NCI-H187 (cell line): ENCODE measurements at places on chromosomes 3 and 15.

GRCh38 chr15:32651229-32651837 is 9.8 kb downstream of the SCG5 start:
- DNase-seq = peak; percentile 6

DNA sequence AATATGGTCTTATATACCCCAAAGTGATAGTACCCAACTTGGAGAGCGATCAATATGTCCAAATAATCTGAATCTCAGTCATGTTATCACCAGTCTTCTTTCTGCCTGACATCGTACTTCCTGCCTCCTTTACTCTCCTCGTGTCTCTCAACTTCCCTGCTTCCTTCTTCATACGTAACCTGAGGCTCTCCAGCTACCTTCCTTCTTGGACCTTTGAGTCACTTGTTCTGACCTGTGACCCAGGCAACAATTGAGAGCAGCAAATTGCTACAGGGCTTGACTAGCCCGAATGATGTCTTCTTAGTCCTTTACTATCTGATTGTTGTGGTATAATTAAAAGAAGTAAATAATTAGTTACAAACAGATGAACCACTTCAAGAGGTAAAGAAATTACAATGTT is 145.9 kb upstream of the MBNL1 start:
- no peak for DNase-seq

DNA sequence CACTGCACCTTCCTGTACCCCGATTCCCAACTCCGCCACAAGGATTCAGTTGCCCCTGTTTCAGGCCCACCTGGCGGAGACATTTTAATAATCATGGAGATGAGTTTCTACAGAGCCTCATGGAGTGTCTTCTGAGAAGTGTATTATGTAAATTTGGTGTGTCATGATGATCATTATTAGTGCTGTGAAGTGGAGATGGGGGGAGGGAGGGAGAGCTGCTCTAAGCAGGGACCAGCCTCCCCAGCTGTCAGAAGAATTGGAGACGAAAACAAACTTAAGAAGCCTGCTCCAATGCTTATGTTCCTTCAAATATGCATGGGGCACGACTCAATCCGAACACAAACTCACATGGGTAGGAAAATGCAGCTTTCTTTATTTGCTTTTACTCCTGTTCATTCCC is 127.8 kb downstream of the EPHB1 start:
- no peak for DNase-seq

GRCh38 chr3:189712906-189713483 is 81.8 kb downstream of the TP63 start:
- DNase-seq = peak; percentile 40

DNA sequence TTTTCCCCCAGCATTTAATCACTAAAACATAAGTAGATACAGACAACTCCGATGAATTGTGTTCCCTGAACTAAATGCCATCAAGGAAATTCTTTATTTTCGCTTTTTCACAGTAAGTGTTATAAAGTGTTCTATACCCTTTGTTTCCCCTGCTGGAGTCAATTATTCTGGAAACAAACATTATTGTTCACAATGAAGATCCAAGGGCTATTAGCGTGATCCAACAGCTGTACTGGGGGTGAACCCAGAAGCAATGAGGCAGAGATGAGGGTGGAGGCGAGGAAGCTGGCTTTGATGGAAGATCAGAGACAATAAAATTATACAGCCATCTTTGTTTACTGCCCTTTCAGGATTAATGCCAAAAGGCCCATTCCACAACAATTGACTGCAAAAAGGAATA is 250.3 kb upstream of the IGF1R start:
- DNase-seq = no peak

DNA sequence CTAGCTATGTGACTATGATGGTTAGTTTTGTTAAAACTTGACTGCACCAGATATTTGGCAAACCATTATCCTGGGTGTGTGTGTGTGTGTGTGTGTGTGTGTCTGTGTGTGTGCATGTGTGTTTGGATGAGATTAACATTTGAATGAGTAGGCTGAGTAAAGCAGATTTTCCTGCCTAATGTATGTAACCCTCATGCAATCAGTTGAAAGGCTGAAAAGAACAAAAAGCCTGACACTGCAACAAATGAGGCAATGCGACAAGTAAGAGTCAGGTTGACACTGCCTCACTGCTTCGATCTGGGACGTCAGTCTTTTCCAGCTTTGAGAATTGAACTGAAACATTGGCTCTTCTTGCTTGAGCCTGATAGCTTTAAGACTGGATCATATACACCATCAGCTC is 643.0 kb downstream of the NAALADL2 start:
- DNase-seq = no peak

DNA sequence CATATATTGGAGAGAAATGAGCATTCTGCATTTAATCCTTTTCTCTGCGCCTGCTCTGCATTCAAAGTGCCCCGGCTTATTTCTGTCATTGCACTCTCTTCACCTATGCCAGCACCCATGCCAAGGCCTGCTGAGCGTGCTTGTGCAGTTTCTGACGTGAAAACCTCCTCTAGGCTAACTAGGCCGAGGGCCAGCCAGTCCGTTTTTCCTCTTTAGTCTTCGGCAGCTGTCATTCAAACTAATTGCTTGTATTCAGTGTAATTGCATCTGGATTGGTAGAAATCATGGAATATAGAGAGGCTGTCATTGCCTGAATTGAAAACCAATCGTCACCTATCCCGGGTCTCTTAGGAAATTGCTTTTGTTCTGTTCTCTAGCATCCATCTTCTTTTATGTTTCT is 94.0 kb downstream of the ARPP21 start:
- DNase-seq = no peak

DNA sequence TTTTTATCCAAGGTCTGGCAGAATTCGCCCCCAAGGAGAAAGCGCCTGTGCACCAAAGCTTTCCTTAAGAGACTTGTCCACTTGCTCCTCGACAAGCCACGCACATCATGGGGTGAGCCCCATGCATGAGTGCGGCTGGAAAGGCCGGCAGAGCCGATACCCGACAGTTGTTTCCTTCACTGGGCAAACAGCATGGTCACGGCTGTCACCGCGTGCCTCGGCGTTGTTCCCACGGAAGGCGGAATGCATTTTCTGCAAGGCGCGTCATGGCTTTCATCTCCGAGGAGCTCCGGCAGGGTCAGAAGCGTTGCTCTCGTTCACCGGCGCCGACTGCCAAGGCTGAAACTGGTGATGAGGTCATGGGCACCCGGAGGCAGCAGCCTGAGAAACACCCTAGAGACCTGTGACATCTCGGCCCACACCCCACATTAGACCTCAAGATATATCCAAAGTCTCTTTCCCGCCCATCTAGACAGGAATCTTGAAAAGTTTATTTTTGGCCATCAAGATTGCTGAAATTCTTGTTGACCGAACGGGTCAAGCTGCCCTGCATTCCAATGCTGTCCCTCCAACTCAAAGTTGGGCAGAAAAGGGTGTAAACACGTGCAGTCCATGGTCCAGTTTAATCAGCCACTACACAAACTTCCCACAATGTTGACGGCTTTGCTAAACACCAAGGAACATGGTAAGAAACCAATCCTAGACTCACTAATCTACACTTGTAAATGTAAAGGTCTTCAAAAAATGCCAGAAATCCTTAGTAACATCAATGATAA is 604 bp upstream of the TJP1 start:
- no peak for DNase-seq

- DNase-seq = no peak
Observed at GRCh38 chr3:128433837-128434165, 32.9 kb downstream of the DNAJB8 start.

DNA sequence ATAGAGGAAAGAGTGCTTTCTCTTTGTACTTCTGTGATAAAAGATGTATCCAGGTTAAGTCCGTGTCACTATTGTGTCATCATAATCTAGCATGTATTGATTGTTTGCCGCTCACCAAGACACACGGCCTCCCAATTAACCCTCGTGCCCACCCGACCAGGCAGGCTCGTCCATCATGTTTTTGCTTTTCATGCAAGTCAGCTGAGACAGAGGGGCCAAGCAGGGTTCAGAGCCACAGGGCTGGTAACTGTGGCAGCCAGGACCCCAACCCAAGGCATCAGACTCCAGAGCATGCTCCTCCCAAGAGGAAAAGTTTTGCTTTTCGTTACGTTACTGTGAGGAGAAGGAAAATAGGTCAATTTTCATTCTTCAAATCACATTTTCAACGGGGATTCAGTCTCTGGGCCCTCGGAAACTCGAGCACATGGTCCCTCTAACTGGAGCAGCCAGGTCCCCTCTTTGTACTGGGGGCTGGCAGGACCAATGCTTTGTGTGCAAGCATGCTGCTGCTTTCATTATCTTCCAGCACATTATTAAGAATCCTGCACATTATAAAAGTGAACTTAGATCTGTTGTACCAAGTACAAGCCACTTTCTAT is 161.1 kb upstream of the TOPAZ1 start:
- DNase-seq = no peak

DNA sequence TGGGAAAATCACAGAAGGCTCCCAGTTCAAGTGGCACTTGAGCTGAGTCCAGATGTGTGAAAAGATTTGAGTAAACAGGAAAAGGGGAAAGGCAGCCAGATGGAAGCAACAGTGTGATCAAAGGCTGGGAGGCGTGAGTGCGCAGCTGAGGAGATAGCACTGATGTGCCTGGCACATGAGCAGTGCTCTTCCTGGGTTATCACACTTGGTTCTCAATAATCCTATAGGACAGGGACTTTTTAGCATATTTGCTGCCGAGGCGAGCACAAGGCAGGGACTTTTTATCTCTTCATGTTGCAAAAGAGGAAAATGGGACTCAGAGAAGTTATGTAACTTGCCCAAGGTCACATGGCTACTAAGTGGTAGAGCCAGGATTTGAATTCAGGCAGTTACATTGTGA is 39.6 kb downstream of the CORO2B start:
- no peak for DNase-seq

GRCh38 chr15:85707519-85708338 is 87.0 kb downstream of the KLHL25 start:
- DNase-seq = no peak

DNA sequence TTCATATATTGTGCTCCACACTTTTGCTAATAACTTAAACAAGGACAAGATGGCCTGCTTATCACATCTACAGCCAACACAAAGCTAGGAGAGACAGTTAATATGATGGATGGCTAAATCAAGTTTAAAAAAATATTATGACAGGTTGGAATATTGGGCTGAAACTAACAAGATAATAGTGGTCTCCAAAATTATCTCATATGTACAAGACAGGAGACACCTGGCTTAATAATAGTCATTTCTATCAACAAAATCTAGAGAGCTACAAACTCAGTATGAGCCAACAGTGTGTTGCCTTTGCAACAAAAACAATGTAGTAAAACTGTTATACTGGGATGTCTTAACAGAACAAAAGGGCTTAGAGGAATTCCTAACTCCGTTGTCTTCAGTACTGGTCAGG is 317.1 kb upstream of the COL8A1 start:
- DNase-seq = no peak

DNA sequence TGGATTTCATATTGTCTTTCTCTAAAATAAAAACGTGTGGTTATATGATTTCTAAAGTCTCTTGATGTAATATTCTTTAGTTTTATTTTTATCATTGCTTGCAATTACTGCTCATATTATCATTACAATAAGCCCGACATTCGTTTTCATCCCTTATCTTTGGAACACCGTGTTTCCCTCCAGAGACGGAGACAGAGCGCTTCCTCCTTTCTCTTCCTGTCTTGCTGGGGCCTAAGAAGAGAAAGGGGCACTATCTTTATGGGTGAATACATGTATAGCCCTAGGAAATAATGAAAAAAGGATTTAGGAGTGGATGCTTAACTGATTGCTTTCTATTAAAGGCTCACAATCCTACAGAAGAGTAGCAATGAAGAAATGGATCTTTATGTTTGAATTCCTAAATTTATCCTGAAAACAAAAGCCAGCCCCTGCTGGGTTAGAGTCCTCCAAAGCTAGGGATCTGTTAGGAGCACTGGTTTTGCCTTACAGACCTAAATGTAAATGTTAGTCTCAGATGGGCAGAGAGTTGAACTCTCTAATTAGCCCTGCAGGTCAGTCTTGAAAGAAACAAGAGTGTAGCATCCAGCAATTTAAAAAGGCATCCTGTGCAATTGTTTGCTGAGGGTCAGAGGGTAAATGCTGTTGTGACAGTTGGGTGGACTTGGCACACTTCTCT is 145.1 kb downstream of the TP63 start:
- no peak for DNase-seq

GRCh38 chr15:78414621-78415250 is 23.3 kb upstream of the IREB2 start:
- DNase-seq = no peak

DNA sequence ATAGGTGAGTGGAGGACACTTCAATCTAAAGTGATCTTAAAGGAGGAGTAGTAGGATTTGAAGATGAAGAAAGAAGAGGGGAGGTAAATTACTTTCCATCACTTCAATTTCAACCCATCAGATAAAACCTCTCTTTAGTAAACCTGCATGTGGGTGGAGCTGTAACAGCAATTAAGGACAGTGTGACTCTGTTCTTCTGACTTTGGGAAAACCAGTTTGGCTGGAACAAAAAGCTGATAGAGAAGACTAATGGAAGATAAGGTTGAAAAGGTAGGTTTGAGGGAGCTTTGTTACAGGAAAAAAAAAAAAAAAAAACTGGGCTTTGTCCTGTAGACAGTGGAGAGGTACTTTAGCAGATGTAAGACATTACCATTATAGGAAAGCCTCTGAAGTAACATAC is 4.5 kb upstream of the GSK3B start:
- DNase-seq = no peak

DNA sequence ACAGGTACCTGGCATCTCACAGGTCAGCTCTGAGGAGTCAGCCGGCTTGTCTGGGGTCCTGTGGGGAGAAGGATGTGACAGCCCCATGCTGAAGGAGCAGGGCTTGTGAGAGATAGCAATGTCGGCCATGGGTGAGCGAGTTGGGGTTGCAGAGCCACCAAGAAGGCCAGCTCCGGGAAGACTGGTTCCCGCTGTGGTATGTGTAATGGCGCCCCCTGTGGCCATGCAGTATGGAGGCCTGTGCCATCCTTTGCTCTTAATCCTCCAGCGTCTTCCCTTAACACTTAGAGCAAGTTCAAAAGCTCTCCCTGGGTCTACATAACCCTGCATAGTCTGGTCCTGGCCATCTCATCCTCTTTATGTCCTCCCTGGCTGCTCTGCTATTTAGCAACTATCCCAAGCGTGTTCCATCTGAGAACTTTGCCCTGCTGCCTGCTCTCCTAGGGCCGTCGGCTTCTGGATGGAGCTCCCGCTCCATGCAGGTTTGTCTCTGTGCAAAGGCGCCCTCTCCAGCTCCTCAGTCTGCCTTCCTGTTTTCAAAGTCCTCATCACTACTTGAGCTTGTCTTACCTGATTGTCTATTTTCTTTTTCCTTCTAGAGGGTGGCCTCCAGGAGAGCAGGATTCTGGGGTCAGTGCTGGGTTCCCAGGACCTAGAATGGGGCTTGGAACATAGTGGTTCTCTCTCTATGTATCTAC is 40.8 kb upstream of the IQCF6 start:
- no peak for DNase-seq

DNA sequence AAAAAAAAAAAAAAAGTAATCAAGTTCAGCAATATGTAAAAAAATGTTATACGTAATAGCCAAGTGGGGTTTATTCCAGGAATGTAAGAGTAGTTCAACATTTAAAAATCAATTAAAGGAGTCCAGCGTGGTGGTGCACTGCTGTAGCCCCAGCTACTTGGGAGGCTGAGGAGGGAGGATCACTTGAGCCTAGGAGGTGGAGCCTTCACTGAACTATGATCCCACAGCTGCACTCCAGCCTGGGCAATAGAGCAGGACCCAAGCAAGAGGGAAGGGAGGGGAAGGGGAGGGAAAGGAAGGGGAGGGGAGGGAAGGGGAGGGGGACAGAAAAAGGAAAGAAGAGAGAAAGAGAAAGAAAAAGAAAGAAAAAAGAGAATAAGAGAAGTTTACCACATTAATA is 10.7 kb upstream of the TOPBP1 start:
- no peak for DNase-seq
